ENCODE measurements at places on chromosomes 7 and 10.

DNA sequence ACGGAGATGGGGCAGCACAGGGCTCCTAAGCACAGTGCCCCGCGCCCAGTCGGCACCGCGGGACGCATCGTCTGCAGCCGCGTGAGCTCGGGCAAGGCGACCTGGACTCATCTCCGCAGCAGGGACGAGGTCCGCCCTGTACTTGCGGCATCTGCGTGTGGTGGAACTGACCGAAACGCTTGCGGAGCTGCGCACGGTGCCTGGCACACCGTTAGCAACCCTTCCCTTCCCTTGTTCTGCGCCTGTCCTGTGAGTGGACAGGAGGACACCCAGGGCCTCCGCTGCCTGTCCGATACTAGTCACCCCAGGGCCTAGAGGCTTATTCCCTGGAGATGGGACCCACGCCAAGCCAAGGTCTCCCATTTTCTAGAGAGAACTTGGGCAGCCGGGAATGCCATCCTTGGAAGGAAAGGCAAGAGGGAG is 98.5 kb downstream of the WDR11 start:
- no peak for DNase-seq

- no peak for DNase-seq
Measured at GRCh38 chr7:114084472-114085312, 165.9 kb upstream of the PPP1R3A start.

- DNase-seq: no peak
Measured at GRCh38 chr10:131851346-131851745, 49.5 kb upstream of the PPP2R2D start.

DNA sequence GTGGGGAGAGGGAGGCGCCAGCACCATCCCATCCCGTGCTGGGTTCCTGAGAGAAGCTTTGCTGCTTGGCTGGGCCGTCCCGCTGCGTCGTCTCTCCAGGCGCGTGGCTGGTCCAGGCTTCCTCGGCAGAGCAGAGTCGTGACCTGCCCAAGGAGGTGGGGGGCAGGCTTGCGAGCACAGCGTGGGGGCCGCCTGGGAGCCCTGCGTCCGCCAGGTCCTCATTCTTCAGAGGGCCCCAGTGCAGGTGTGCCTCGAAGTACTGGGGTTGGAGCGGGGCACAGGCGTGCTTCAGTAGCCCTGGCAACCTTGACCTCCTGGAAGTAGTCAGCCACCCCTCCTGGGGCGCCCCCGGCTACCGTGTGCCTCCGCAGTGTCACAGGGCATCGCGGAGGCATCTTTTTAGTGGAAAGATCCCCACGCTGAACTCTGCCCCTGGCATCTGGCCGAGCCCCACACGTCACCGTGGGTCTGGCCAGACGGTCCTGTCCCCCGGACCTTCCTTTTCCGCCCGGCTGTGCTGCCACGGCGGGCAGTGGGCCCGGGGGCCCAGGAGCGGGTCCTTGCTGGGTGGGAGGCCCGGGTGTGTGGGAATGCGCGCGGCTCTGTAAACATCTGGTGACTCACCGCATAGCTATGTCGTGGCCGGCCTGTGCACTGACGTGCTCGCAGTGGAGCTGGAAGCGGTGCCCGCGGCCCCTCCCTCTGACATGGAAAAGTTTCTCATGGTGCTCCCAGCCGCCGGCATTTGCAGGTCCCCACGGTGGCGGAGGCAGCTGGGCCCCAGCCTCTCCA is 6.4 kb downstream of the MAFK start:
- no peak for DNase-seq

GRCh38 chr10:101683276-101683675 is 11.7 kb downstream of the FBXW4 start:
- DNase-seq: no peak

DNA sequence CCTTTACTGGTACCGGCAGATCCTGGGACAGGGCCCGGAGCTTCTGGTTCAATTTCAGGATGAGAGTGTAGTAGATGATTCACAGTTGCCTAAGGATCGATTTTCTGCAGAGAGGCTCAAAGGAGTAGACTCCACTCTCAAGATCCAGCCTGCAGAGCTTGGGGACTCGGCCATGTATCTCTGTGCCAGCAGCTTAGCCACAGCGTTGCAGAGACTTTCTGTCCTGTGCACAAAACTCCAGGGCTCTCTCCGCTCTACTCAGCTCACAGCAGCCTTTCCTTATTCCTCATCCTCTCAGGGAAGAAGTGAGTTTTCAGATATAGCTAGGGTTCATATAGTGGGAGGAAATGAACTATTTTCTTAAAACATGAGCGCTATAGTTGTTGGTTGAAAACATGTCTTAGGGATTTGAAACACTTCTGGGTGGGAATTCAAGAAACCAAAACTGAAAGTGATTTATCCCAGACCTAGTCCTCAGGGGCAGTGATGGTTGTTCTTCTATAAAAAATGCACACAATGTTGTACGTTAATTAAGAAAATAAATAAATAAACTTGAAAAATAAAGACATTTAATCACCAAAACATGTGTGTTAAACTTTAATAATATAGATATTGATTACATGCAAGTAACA is 150.2 kb upstream of the PRSS58 start:
- DNase-seq: no peak

GRCh38 chr7:150358433-150358832 is 10.2 kb upstream of the REPIN1 start:
- DNase-seq: no peak

GRCh38 chr7:85829817-85830432 is 643.1 kb upstream of the SEMA3D start:
- DNase-seq: no peak

DNA sequence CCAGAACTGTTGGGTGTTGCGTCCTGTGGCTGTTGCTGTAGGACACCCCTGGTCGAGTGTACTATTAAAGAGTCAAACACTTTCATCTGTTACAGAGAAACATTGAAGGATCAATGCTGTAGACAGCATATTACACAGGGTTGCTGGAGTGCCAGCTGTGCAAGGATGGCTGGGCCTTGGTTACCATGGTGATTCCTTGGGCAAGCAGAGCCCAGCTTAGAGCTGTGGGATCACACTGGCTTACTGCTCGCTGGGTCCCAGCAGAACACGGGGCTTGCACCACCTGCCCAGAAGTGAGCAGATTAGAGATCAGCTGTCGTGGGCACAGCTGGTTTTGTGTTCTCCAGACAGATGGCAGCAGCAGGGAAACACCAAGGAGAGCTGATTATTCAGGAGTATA is 76.0 kb downstream of the GPR141 start:
- no peak for DNase-seq

- DNase-seq: no peak
Measured at GRCh38 chr10:103198648-103199047, 5.6 kb upstream of the NT5C2 start.

DNA sequence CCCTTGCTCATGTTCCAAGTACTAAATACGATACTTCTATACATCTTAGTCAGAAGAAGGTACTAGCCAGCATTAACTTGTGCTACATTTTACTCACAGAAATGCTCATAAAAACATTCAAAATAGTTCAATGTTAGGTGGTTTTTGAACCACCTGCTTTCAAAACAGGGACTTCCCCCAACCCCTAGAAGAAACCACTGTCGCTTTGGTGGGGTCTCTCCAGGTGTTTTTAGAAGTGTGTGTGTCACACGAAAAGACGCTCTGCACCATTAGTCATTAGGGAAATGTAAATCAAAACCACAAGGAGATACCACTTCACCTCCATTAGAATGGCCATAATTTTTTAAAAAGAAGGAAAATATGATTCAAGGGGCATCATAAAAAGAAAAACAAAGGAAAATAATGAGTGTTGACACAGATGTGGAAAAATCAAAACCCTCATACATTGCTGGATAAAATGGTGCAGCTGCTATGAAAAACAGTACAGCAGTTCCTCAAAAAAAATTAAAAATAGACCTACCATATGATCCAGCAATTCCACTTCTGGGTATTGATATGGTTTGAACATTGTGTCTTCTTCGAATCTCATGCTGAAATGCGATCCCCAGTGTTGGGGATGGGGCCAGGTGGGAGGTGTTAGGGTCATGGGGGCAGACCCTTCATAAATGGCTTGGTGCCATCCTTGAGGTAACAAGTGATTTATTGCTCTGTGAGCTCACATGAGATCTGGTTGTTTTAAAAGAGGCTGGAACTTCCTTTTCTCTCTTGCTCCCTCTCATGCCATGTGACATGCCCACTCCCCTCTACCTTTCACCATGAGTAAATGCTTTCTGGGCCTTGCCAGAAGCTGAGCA is 74.2 kb downstream of the MALSU1 start:
- peak; percentile 26 for DNase-seq

GRCh38 chr7:157759246-157759805 is 422.5 kb downstream of the DNAJB6 start:
- DNase-seq: no peak
